ENCODE measurements at places on chromosomes 16 and 17. TPM values are rescaled to one million over a fixed set of nuclear protein-coding genes. Genes with fewer than 3 reads are reported as not detected.

DNA sequence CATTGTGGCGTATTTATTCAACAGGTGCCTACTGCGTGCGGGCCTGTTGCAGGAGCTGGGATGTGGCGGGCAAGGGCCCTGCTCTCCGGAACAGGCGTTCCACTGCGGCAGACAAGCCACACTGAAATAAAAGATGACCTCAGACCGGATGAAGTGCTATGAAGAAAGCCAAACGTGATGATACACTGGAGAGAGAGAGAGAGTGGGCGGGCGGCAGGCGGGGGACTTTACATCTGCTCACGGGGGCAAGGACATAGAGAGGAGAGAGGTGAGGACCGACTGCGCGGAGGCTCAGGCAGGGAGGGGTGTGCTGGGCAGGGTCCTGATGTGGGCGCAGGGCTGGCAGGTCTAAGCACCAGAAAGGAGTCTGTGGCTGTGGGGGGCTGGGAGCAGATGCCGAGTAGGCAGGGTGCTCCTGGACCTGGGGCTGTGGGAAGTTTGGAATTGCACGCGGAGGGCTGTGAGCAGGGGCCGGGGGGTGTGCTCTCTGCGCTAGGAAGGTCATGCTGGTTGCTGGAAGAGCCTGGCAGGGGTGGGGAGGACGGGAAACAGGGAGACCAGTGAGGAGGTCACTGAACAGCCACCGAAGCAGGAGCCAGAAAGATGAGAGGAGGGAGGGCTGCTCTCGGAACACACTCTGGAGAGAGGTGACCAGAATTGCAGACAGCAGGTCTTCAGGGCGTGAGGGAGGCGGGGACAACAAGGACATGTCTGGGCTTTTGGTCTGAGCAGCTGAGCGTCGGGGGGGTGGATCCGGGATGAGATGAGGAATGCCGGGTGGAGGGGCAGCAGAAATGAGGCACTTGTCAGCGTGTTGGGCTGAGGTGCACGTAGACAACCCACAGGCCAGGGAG lies 9.9 kb downstream of the MXRA7 start:
- no peak for DNase-seq

The SLX1B gene
- 1.2 TPM for total RNA-seq

The MYL11 gene
- total RNA-seq, result 2.2 TPM

- DNase-seq, result no peak
Measured at GRCh38 chr17:27256225-27257030, 37.5 kb upstream of the WSB1 start.

GRCh38 chr16:24346734-24347133 lies 90.6 kb downstream of the CACNG3 start:
- no peak for DNase-seq

The ATP2C2 gene
- total RNA-seq, result not detected

GRCh38 chr16:30665155-30665829 lies 7.1 kb downstream of the FBRS start:
- DNase-seq, result no peak

- no peak for DNase-seq
Measured at GRCh38 chr17:1144162-1144561, 35.6 kb downstream of the ABR start.

GRCh38 chr17:57343717-57344116 lies 87.4 kb downstream of the MSI2 start:
- no peak for DNase-seq

GRCh38 chr16:715477-716199 lies 720 bp downstream of the METRN start:
- no peak for DNase-seq

- no peak for DNase-seq
Measured at GRCh38 chr17:34358631-34359030, 2.4 kb downstream of the CCL13 start.

GRCh38 chr16:2530629-2531318 lies 434 bp downstream of the CEMP1 start:
- no peak for DNase-seq

- no peak for DNase-seq
Measured at GRCh38 chr16:64417711-64418227, 704.1 kb downstream of the CDH11 start.

The BIRC5 gene
- 10.9 TPM for total RNA-seq

DNA sequence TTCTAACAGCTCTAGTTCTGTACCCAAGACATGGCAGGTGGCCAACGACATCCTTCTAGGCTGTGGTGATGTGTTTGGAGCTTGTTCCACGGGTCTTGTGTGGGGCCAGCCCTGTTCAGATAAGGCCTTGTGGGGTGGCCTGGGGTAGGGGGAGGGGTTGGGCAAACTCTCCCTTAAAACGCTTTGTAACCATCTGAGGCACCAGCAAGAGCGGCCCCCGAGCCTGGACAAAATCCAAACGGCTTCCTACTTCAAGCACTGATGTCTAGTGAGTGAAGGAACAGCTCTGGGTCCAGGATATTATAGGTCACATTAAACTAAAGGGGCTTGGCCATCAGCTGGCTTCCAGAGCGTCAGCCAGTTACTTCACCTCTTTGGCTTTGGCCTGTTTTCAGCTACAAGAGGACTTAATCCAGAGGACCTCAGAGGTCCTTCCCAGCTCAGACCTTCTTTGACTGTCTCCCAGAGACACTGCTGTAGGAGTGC lies 11.9 kb downstream of the SERPINF1 start:
- no peak for DNase-seq

DNA sequence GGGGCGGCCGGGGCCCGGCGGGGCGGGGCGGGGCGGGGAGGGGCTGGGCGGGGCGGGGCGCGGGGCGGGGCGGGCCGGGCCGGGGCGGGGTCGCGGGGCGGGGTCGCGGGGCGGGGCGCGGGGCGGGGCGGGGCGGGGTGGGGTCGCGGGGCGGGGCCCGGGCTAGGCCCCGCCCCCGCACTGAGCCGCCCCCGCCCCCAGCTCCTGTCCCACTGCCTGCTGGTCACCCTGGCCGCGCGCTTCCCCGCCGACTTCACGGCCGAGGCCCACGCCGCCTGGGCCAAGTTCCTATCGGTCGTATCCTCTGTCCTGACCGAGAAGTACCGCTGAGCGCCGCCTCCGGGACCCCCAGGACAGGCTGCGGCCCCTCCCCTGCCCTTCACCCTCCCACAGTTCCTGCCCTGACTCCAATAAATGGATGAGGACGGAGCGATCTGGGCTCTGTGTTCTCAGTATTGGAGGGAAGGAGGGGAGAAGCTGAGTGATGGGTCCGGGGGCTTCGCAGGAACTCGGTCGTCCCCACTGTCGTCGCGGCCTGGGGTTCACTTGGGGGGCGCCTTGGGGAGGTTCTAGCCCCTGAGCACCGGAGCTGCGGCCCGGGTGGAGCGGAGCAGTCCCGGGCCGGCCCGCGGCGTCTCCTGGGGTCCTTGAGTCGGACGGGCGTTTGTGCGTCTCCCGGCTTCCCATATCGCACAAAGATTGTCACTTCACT lies 795 bp upstream of the HBM start:
- DNase-seq, result no peak

The HOXB1 gene
- total RNA-seq, result not detected

The PRPF8 gene
- 164 TPM for total RNA-seq

- DNase-seq, result no peak
Measured at GRCh38 chr16:75458439-75458838, 6.0 kb downstream of the TMEM170A start.

- peak; percentile 47 for DNase-seq
Measured at GRCh38 chr17:50477976-50478375, 684 bp upstream of the RSAD1 start.

DNA sequence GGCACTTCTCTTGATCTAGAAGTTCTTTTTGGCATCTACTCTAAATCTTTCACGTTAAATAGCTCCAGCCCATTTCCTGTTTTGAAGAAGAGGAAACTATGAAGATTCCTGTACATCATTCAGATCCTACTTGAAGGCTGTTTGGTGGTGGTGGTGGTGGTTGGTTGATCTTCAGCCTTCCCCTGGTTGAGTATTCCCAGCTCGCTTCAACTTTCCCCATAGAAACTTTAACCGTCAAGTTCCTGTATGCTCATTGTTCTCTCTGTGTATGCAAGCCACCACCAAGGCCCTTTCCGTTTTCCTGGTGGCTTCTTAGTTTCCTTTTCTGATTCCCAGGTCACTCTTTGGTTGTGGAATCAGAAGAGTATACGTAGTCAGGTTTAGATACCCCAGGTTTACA lies 3.3 kb downstream of the LRRC46 start:
- DNase-seq, result no peak

- DNase-seq, result no peak
Measured at GRCh38 chr16:80254970-80255369, 285.8 kb upstream of the DYNLRB2 start.

The C16orf89 gene
- total RNA-seq, result not detected

- DNase-seq, result no peak
Measured at GRCh38 chr17:16027708-16028584, 28.3 kb downstream of the TTC19 start.

DNA sequence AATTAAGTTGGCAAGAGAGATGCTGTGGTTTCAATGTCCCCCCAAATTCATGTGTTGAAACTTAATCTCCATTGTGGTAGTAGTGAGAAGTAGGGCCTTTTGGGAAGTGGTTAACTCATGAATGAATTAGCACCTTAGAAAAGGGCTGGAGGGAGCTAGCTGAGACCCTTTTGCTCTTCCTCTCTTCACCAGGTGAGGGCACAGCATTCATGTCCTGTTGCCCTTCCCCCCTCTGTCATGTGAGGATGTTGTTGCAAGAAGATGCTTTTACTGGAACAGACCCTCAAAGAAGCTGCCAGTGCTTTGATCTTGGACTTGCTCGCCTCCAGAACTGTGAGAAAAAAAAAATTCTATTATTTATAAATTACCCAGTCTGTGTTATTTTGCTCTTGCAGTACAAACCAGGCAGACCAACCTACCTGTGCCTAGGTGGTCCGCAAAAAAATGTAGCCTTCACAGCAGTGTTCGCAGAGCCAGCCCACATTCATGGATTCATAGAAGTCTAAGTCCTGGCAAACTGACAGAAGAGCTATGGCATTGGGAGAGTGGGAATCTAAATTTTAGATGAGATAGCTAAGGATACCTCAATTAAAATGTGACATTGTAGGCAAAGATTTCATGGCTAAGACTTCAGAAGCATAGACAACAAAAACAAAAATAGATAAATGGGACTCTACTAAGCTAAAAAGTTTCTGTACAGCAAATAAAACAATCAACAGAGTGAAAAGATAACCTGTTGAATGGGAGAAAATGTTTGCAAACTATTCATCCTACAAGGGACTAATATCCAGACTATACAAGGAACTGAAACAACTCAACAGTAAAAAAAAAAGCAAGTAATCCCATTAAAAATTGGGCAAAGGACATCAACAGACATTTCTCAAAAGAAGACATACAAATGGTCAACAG lies 32.0 kb upstream of the ABCA5 start:
- DNase-seq, result no peak

- no peak for DNase-seq
Measured at GRCh38 chr16:11205754-11206581, 50.0 kb downstream of the SOCS1 start.

GRCh38 chr16:2243031-2243528 lies 6.8 kb downstream of the DNASE1L2 start:
- DNase-seq, result peak; percentile 92

- no peak for DNase-seq
Measured at GRCh38 chr17:75269844-75270217, 1.2 kb downstream of the MIF4GD start.

Data from chondrocyte (in vitro differentiated cells).